ENCODE measurements at places on chromosomes 3 and 15.

DNA sequence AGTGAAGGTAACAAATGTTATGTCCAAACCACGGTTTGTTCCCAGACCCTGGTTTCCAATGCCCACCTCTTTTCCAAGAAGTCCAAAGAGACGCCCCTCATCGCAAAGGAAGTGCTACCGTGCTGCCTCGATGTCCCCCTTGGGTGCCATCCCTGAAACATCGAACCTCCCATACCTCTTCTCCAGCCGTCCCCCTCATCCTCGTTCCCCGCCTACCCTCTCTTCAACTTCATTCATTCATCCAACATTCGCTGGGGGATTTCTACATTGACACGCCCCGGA is 467 bp downstream of the TIPIN start:
- no peak for DNase-seq

GRCh38 chr15:24067733-24068501 is 380.8 kb upstream of the NDN start:
- no peak for DNase-seq

DNA sequence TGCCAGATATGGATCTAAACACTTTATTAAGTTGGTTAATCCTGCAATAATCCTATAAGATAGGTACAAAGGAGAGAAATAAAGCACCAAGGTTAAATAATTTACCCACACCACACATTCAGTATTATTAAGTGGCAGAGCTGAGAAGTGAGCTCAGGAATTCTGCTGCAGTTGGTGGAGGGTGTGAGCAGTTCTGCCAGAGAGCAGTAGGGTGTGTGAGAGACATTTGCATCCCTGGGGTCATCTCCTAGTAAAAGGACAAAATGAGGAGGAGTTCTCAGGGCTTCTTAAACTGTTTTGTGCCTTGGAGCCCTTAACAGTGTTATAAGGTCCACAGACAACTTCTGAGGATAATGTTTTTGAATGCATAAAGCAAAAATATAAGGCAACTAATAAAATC is 484.5 kb downstream of the TAFA4 start:
- no peak for DNase-seq

- DNase-seq: no peak
These were observed 178.8 kb downstream of the KLHL25 start for GRCh38 chr15:85615930-85616329.

GRCh38 chr3:64898941-64899340 is 211.1 kb upstream of the ADAMTS9 start:
- no peak for DNase-seq

DNA sequence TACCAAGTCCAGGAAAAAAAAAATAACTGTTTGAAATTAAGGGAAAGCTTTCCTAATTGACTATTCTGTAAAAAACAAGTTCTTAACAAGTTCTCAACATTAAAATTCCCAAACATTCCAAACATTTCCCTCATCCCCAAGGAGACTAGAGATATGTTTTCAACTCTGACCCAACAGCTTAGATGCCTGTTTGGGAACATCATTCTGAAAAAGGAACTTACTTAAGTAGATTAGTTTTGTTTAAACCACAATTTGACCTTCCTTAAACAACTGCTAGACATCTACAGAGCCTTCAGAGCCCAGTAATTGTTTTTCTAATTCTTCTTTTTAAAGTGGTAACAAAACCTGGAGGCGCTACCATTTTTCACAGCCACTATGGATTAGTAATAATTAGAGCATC is 12.8 kb downstream of the UBR1 start:
- DNase-seq: no peak

GRCh38 chr3:170585937-170586310 is at the start of gene SLC7A14:
Gene SLC7A14 (minus strand): TSS chr3:170586075. CDS start chr3:170526936, 59,139 bp downstream.
- DNase-seq: no peak

GRCh38 chr3:98361289-98361688 is 7.6 kb downstream of the OR5K4 start:
- no peak for DNase-seq

DNA sequence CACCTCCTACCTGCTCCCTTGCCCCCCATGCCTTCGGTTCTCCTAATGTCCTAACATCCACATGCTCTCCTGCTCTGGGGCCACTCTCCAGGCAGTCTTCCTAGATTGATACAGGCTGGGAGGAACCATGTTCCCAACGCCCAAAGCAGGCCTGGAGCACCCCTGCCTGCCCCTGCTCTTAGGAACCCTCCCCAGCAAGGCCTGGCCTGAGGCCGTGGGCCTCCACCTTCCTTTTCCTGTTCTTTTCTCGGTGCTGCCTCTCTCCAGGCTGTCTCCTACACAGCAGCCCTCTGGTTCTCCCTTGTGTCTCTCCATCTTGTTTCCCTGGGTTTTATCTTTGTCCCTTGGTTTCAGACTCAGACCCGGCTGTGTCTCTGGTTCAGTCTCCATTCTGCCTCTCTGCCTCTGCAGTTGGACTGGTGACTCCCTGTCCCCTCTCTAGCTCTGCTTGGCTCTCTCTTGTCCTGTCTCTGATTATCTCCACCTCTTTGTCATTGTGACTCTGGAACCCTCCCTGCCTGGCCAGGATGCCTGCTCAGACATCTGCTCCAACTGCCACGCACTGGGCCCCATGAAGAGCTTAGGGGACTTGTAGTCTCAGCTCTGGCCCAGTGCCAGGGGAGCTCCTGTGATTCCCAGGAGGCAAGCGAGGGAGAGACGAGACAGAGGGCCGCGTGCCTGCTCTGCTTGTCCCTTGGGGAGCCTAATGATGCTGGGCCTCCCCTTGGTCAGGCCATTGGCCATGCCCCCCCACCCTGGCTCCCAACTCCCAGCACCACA is 26.0 kb upstream of the RPL29 start:
- no peak for DNase-seq

DNA sequence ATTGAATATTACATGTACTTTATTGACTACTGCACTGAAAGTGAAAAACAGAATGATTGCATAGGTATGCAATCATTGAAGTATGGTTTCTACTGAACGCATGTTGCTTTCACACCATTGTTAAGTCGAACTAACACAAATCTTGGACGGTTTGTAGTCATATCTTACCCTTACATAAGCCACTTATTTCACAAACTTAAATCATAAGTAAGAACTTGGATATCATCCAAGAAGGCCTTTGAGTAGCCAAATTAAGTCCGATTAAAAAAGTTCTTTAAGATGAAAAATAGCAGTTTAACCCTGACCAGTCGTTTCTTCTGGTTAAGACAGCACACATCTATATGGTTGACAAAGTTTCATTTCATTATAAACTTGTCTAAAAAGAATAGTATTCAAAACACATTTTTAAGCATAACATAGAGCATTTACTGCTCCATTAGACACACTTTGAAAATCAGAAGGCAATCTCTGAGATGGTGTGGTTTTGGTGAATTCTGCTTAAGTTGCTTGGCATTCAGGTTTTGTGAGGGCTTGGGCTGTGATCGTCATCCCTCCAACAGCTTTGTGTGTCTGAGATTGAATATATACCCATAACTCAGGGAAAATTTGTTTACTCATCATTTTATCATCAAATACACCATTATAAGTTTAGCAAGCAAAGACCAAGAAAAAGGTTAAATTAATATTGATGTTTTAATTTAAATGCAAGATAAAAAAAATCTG is 92.2 kb downstream of the NFKBIZ start:
- no peak for DNase-seq

- no peak for DNase-seq
These were observed 801.6 kb downstream of the CADM2 start for GRCh38 chr3:85760342-85760741.

DNA sequence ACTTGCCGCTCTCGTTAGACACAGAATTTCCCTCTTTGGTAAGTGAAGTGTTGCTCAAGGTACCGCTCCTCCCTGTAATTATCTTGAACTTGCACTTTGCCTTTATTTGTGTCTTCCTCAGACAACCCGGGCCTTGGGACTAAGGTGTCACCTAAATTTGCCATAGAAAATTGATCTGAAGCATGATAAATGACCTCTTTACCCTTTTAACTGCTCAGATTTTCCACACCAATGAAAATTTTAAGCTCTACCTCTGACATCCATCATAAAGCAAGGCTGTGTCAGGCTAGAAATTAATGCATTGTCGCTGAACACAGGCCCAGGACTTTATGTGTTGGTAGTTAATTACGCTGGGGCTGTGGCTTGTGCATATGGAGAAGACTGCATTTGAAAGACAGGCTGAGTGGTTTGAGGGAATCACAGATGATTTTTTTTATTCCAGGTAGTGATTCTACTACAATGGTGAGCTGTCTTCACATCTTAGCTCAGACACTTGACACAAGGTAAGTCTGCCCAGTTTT is 199.6 kb upstream of the CHRM5 start:
- DNase-seq: no peak

DNA sequence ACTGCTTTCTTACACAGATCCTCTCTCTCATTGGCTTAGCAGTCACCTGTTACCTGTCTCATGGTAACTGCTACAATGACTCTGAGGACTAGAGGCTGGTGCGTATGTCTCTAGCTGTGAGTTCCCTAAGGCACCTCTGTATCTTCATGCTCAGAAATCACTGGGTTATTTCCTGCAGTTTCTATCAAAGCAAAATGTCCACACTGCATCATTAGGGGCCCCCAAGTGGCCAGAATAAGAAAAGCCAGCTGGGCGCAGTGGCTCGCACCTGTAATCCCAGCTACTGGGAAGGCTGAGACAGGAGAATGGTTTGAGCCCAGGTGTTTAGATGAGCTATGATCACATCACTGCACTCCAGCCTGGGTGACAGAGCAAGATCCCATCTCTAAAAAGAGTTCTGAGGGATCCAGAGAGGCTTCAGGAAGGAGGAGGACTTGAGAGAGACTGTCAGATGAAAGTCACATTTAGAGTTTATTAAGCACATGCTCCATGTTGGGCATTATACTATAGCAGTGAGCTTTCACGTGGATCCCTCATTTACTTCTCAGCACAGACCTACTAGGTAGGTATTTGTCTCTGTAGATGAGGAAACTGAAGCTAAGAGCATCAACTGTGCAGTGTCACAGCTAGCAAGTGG is 2.3 kb upstream of the VPS18 start:
- no peak for DNase-seq

GRCh38 chr3:4824926-4825325 is 154.3 kb upstream of the BHLHE40 start:
- DNase-seq: no peak

- DNase-seq: no peak
These were observed 41.9 kb upstream of the SLC6A1 start for GRCh38 chr3:10950476-10951294.

DNA sequence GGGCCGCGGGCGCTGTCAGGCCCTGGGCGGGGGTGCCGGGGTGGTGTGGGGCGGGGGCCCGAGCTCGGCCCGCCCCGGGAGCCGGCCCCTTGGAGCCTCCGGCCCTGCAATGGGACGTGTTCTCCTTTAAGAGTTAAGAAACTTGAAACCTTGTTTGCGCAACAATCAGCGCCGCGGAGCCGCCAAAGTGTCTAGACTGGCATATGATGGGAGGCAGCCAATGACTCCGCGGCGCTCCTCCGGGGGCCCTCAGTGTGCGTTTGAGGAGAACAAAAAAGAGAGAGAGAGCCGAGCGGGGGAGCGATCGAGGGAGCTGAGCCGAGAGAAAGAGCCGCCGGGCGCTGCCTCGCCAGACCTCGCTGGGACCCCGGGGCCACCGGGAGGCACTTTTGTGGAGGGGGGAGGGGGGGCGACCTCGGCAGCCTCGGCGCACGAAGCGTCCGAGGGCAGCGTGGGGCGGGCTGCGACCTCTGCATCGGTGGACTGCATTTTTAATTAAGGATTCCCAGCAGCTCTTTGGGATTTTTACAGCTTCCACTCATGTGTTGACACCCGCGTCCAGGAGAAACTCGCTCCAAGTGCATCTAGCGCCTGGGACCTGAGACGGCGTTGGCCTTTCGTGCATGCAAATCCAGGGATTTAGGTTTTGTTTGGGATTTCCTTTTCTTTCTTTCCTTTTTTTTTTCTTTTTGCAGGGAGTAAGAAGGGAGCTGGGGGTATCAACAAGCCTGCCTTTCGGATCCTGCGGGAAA is at the start of gene SMAD6:
Gene SMAD6 (plus strand): TSS at position 202 of the 752 bp plus-strand sequence. CDS start 1,023 bp downstream, outside the sequence.
- DNase-seq: peak; percentile 55

- DNase-seq: no peak
These were observed 785 bp upstream of the IFT57 start for GRCh38 chr3:108222853-108223565.

DNA sequence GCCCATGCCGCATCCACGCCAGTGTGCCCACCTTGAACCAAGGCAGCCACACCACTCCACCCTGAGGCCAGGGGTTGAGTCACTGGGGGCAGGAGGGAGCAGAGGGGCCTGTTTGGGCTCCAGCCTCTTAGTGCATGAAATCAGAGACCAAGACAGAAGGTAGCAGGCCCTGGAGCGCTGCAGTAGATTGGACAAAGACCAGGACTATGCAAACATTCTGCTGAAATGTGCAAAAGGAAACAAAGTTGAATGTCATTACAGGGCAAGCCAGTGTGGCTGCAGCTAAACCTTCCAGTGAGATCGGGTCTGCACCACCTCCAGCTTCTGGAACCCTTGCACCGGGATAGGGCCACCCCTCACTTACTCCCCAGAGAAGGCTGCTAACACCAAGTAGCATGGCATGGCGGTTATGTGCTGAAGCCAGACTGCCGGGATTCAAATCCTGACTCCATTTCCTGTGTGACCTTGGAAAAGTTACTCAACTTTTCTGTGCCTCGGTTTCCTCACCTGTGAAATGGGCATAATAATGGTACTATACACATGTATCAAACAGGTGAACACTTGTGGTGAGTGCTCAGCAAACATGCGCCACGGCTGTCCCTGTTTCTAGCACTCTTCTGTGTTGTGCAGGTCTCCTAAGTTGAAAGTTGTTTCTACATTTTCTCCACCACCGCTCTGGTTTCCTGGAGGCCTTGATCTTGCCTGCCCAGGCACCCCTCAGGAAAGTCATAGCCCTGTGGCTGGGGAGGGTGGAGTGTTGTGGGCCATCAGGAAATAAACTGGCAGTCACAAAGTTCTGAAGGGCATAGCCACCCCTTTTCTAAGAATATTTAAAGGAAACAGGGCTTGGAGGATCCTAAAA is 25.0 kb upstream of the GP9 start:
- DNase-seq: no peak
